Placental epithelial cell (primary cell): ENCODE measurements at places on chromosomes 1 and 21. TPM values are rescaled to one million over a fixed set of nuclear protein-coding genes. Genes with fewer than 3 reads are reported as not detected.

Gene ELF3
- 6.3 and 6.7 TPM in 2 replicates for total RNA-seq

Gene TRPM2
- 0.11 TPM in 1 of 2 replicates, not detected in the other for total RNA-seq

Gene GPR25
- not detected in 2 replicates for total RNA-seq

Gene ADARB1
- 20.0 and 46.0 TPM in 2 replicates for total RNA-seq

Gene FBXO44
- 20.7 and 33.4 TPM in 2 replicates for total RNA-seq

Gene ADAMTS5
- 0.11 and 0.39 TPM in 2 replicates for total RNA-seq

Gene LPGAT1
- total RNA-seq: 47.9 and 54.1 TPM in 2 replicates

Gene SUSD4
- not detected in 2 replicates for total RNA-seq

Gene PLA2G2D
- total RNA-seq: not detected in 2 replicates

Gene CDA
- total RNA-seq: 2.7 and 15.2 TPM in 2 replicates

Gene CHI3L1
- total RNA-seq: 0.54 and 0.79 TPM in 2 replicates

Gene BNIPL
- total RNA-seq: 66.4 and 157 TPM in 2 replicates

Gene SLAMF1
- total RNA-seq: not detected in 2 replicates

Gene HCN3
- total RNA-seq: 2.2 and 4.7 TPM in 2 replicates

Gene LPAR3
- total RNA-seq: 0.39 and 3.9 TPM in 2 replicates

Gene OLFM3
- total RNA-seq: not detected in 2 replicates

Gene C1orf185
- not detected in 2 replicates for total RNA-seq

Gene CHIA
- under 0.01 and 0.11 TPM in 2 replicates for total RNA-seq

Gene AK5
- 1.2 TPM in 1 of 2 replicates, not detected in the other for total RNA-seq

Gene RBP7
- 4.6 and 5.5 TPM in 2 replicates for total RNA-seq
